ENCODE measurements at places on chromosomes 2 and 18.

DNA sequence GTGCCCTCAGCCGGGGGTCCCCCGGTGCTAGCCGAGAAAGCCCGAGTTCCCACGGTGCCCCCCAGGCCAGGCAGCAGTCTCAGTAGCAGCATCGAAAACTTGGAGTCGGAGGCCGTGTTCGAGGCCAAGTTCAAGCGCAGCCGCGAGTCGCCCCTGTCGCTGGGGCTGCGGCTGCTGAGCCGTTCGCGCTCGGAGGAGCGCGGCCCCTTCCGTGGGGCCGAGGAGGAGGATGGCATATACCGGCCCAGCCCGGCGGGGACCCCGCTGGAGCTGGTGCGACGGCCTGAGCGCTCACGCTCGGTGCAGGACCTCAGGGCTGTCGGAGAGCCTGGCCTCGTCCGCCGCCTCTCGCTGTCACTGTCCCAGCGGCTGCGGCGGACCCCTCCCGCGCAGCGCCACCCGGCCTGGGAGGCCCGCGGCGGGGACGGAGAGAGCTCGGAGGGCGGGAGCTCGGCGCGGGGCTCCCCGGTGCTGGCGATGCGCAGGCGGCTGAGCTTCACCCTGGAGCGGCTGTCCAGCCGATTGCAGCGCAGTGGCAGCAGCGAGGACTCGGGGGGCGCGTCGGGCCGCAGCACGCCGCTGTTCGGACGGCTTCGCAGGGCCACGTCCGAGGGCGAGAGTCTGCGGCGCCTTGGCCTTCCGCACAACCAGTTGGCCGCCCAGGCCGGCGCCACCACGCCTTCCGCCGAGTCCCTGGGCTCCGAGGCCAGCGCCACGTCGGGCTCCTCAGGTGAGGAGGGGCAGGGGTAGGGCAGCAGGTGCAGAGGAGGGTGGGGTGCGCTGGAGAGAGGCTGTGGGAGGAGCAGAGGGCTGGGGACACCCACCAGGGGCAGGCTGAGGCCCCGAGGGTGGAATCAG is 14.1 kb upstream of the GMPPA start:
- no peak for DNase-seq

- DNase-seq, result no peak
Measured at GRCh38 chr2:170530284-170530745, 184.8 kb upstream of the SP5 start.

DNA sequence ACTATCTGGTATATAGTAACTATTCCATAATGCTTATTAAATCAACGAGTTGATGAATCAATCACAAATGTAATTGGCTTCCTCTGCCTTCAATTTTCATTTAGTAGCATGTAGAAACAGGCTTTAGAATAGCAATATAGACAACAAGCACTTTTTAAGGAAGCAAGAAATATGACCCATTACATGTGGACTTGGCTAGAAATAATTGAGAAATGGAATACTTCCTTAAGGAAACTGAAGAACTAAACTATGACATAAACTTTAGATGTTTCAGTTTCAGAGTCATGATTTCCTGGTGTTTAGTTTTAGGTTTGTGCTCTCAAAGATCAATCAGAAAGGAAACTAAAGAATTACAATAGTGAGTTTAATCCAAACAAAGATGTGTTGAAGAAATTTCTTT is 443.8 kb downstream of the MBD2 start:
- no peak for DNase-seq

DNA sequence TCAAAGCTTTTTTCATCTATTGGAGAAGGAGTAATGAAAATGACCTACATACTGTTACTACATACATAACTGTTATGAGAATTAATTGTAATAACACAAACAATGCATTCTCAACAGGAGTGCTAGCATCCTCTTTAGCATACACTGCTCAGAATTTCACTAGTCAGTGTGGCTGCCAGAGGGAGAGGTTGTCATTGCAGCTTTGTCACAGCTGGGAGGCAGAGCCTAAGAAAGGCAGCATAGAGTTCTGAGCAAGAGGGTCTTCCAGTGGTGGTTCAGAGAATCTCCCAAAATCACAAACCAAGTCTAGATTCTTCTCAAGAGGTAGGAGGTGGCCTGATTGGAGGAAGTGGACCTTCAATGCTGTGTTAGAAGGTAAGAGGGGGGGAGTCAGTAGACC is 286.7 kb upstream of the CYRIA start:
- no peak for DNase-seq

GRCh38 chr18:26051843-26052242 is 38.6 kb downstream of the SS18 start:
- no peak for DNase-seq

DNA sequence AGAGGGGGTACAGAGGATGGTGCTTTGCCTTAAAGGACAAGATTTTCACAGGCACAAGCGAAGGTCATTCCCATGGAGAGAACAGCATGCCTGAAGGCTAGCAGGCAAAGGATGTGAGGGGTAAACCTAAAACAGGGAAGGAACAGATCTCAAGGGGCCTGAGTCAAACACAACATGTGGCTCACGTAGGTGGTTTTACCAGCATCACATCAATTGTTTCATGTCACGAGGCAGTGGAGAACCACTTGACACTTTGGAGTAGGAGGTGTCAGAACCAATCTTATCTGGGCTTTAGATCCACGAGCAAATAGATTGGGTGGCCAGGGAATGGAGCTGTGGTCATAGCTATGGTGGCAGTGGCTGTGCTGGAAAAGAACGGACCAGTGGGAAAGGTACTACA is 8.4 kb downstream of the COX5B start:
- DNase-seq, result no peak

GRCh38 chr2:47056868-47057686 is 98.0 kb downstream of the STPG4 start:
- no peak for DNase-seq

- no peak for DNase-seq
Measured at GRCh38 chr2:15557887-15558311, 3.2 kb downstream of the NBAS start.

DNA sequence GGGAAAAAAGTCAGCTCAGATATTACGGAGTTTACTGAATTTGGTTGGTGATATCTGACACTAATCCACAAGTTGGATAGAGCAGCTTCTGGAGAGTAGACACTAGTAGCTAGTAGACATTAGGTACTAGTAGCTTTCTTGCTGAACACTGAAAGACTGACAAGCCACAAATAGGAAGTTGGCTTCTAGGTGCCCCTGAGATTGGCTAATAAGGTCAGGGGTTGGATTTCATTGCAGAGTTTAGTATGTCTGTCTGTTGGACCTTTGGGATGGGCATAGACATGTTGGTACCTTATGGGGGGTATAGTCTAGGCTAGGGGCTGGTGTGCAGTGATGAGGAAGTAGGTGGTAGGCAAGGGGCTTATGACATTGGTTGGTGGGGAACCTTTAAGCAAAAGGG is 164.9 kb upstream of the LRRTM1 start:
- DNase-seq, result no peak

- DNase-seq, result no peak
Measured at GRCh38 chr2:29782087-29782486, 139.3 kb downstream of the ALK start.

GRCh38 chr2:240205348-240205747 is 64.9 kb upstream of the OTOS start:
- no peak for DNase-seq

DNA sequence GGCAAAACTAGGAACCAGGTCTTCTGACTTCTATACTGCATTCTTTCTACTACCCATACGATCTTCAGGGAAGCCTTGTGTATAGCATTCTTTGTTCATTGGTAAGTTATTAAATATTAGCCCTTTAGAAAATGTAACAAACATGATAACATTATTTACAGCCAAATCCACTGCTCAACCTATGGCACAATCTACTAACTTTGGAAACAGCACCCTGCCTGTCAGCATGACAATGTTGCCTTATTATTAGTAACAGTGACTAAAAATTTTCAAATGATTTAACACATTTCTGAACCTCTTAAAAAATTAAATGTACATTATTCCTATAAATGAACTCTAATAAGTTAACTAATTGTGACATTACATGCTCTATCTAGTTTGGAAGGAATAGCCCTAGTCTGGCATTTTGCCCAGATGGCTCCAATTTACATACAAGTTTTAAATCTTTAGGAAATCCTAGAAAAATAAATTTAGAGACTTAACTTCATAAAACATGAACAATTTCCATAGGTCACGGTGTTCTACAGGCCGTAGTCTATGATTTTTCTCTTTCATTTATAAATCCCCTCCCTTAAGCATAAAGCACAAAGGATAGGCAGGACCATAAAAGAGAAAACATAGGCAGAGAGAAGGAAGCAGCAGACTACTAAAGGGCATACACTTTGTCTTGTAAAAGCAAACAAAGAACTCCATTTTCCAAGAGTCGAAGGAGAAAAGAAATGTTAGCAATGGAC is 33.7 kb downstream of the YES1 start:
- no peak for DNase-seq

- DNase-seq, result no peak
Measured at GRCh38 chr2:231667496-231667895, 40.8 kb upstream of the PTMA start.

GRCh38 chr2:230296917-230297316 is 30.1 kb upstream of the SP140L start:
- no peak for DNase-seq

- no peak for DNase-seq
Measured at GRCh38 chr2:219496247-219496824, 2.4 kb upstream of the GMPPA start.

DNA sequence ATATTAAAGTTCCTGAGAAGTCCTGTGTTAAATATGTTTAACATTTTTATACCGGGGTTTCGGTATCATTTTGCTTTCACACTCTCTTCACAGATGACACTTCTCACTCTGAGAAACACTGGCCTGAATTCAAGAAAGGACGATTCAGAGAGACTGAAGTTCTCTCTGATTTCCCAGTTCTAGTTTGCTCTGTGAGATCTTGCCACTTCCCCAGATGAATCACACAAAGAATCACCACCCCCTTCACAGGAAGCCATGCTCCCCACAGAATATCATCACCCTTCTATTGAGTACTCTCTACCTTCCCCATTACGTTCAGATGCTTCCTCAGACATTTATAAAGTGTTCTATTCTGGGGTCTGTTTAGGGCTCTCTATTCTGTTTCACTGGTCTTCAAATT is 16.1 kb upstream of the CD207 start:
- no peak for DNase-seq

DNA sequence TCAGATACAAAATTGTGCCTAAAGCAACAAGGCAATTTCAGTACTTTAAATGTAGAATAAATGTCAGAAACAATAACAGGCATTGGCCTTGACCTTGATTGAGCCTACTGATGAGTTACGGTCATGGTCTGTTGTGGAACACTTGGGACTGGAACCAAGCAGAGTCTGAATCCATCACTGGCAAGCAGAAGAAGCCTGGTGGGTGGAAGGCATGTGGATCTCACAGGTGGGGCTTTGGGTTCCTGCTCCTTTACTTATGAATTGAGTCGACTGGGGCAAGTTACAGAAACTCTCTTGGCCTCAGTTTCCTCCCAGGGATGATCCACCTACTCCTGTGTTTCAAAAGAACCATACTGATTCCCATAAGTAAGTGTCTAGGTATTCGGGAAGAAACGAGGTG is 102.3 kb downstream of the KCNF1 start:
- no peak for DNase-seq

DNA sequence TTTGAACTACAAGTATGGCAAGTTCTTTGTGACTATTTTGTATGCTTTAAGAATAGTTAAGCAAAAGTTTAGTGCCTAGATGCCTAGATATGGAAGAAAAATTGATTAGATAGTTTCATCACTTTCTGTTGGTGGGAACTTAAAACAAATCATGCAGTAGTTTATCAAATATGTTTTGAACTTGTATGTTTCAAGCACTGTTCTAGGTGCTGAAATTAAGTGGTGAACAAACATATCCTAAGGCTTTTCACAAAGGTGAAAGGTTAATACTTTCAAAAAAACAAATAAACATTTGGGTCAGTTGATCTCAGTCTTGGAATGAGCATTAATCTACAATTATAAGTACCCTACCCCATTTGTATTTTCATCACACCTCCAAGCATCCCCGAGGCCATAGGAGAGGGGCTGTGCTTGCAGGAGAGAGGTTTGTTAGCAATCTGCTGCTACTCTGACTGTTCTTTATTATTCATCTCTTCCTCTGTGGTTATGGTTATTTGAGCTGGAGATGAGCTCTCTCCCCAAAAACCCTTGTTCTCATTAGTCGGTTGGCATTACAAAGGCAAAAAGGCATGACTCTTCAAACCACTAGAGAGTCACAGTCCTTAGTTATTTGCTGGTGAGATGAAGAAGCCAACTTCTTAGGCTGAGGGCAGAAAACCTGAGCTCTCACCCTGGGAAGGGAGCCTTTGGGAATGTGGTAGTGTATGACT is 103.9 kb upstream of the FHL2 start:
- no peak for DNase-seq

GRCh38 chr2:44566059-44566458 is 204.3 kb downstream of the CAMKMT start:
- no peak for DNase-seq

DNA sequence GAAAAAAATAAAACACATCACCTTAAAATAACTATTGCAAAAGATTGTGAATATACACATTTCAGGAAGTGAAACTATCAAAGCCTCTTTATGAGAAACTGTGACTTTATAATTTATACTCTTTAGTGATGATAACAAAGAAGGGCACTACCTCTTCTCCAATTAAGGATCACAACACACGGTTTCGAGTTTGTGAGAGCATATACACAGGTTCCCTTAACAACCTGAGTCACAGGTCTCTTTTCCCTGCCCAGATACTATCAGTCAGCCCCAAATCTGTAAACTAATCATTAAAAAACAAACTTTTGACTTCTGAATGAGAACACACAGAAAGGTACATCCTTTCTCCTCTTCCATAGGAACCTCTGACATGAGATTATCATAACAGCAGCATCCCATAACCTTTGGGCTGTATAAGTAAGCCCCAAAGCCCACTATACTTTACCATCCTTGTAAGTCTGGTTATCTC is 44.9 kb downstream of the PTPN2 start:
- DNase-seq, result no peak

- no peak for DNase-seq
Measured at GRCh38 chr2:203155406-203155805, 83.4 kb upstream of the CYP20A1 start.

DNA sequence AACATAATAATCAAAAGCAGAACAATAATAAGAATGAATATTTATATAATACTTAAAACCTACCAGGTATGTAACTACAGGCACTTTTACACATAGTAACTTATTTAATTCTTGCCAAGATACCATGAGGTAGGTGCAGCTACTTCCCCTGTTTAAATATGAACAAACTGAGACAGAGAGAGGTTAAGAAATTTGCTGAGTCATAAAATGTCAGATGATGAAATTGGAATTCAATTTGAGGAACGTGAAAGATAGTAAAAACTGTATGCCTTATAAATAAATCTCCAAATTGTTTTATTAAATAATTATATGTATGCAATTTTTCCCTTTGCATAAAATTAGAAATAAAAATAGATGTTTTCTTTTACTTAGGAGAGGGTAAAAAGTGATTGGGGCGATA is 1103.3 kb upstream of the NRXN1 start:
- no peak for DNase-seq

DNA sequence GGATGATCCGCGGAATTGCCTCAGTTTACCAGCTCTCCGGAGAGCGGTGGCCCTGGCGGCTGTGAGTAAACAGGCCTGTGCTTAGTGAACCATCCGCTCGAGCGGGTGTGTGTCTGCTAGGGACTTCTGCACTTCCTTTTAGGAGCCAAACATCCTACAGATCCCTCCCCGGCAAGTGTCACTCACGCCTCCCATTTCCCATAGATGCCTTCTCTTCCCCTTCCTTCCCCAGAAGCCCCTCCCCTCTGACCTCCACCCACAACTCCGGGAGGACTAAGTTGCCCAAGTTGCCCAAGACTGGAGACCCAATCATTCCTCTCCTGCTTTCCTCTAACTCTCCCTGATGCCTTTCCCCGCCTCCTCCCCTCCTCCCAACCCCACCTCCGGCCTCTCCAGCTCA is 2.9 kb downstream of the C1QL2 start:
- no peak for DNase-seq

GRCh38 chr2:169452080-169452479 is 27.2 kb upstream of the BBS5 start:
- no peak for DNase-seq
